ENCODE measurements at places on chromosomes 12 and 14. TPM values are rescaled to one million over a fixed set of nuclear protein-coding genes. Genes with fewer than 3 reads are reported as not detected.

BCL11B gene
- total RNA-seq, result 2.3 TPM

SUPT16H gene
- total RNA-seq, result 49.9 TPM

LMNTD1 gene
- 2.6 TPM for total RNA-seq

MYRFL gene
- total RNA-seq, result not detected

GRCh38 chr12:88946372-88946997 is 366.2 kb upstream of the KITLG start:
- no peak for DNase-seq

DNA sequence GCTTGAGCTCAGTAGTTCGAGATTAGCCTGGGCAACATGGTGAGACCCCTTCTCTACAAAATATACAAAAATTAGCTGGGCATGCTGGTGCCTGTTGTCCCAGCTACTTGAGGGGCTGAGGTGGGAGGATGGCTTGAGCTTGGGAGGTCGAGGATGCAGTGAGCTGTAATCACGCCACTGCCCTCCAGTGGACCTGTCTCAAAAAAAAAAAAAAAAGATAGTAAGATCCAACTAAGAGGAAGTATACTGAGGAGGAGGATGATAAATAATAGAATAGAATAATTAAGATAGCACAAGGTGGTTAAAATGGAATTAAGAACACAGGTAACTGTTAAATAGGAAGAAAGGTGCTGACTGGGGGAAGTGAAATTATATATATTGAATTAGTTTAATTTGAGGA is 37.0 kb upstream of the BAZ1A start:
- DNase-seq, result no peak

DNA sequence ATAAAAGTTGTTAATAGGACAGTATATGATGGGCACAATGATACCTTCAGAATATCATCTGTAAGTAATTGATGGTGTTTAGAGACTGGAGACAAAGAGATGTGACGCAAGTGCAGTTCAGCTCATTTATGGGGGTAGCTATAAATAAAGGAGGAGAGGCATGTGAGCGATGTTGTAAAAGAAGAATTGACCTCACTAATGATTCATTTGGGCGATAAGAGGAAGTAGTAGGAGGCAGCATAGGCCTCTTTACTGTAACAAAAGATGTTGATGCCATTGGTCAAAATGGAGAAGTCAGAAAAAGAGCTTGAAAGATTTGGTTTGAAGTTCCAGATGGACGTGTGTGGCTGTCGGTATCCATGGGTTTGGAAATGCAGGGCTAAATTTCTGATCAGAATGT is 70.0 kb downstream of the FLRT2 start:
- no peak for DNase-seq

- no peak for DNase-seq
Observed at GRCh38 chr12:124747426-124748161, 116.1 kb downstream of the SCARB1 start.

- no peak for DNase-seq
Observed at GRCh38 chr12:130835436-130835835, 3.6 kb downstream of the STX2 start.

DNA sequence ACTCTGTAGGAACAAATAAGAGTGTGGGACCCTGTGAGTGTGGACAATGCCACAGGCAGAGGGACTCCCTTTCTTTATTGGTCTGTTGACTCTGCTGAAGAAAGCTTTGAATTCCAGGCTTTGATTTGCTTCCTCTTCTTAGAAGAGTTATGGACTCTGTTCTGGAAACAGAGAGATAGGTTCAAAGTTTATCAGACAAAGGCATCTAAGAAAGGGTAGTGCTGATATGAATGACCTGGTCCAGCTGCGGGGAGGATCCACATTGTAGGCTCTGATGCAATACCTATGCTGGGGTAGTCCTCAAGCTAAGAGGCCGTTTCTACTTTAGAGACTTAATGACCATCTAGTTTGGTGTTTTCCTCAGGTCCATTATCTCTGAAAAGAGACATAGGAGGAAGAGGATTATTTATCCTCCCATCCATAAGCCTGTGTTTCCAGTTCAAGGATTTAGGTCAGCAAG is 10.7 kb upstream of the IKZF4 start:
- no peak for DNase-seq

DNA sequence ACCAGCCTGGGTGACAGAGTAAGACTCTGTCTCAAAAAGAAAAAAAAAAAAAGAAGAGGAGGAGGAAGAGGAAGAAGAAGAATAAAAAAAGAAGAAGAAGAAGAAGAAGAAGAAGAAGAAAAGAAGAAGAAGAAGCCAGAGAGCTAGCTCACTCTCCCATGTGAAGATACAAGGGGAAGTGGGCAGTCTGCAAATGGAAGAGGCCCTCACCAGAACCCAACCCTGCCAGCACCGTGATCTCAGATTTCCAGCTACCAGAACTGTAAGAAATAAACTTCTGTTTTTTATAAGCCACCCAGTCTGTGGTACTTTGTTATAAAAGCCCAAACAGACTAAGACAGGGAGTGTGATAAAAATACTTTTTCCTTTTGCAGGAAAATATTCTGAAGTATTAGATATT is 130.7 kb downstream of the ETNK1 start:
- DNase-seq, result no peak

DNA sequence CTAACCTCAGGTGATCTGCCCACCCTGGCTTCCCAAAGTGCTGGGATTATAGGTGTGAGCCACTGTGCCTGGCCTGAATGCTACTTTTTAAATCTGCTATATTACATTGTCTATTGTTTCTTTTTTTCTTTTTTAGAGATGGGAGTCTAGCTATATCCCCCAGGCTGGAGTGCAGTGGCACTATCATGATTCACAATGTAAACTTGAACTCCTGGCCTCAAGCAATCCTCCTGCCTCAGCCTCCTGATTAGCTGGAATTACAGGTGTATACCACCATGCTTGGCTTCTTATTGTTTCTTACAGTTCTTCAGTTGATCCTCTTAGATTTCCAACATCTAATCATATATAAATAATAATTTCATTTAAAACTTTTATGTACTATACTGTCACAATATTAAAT is 15.3 kb upstream of the WDR20 start:
- no peak for DNase-seq

GRCh38 chr14:58873228-58873953 is 235.6 kb downstream of the DACT1 start:
- no peak for DNase-seq

GRCh38 chr12:14514154-14514842 is 53.4 kb downstream of the PLBD1 start:
- no peak for DNase-seq

DNA sequence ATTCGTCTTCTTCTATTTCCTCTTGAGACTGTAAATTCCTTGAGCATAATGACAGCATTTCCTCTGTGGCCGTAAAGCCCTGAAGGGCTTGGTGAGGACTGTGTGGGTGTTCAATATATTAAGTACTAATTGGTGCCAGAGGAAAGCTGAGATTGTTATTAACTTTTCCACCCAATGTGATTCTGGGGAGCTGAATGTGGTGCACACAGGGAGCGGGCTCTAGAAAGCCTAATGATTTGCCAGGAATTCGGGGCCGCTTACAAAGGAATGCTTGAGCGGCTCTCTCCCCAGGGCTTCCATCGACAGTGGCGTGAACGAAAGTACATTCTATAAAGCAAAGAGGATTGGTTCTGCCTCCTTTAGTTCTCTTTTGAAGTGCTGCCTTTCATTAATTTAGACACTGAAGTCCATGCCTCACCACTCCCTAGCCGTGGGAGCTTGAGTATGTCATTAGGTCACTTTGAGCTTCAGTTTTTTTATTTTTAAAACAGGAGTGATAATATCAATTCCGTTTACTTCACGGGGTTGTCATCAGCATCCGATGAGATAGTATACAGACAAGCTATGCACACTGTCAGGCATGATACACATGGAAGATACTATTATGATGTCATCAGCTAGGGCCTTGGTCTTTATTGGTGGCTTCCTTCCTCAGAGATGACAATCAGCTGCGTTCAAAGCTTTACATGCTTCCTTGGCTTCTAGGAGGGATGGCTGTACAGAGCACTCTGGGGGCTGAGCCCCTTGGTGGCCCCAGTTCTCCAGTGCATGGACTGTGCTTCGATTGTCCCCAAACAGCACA is 11.0 kb upstream of the GSG1 start:
- no peak for DNase-seq

- no peak for DNase-seq
Observed at GRCh38 chr12:113697651-113698509, 226.2 kb upstream of the LHX5 start.

- no peak for DNase-seq
Observed at GRCh38 chr14:34275530-34275929, 186.5 kb downstream of the SPTSSA start.

GRCh38 chr12:114835031-114835430 is 151.1 kb upstream of the TBX3 start:
- no peak for DNase-seq

Measured in lower lobe of right lung (tissue), 2 donors.